ENCODE measurements at places on chromosomes 5 and 9.

DNA sequence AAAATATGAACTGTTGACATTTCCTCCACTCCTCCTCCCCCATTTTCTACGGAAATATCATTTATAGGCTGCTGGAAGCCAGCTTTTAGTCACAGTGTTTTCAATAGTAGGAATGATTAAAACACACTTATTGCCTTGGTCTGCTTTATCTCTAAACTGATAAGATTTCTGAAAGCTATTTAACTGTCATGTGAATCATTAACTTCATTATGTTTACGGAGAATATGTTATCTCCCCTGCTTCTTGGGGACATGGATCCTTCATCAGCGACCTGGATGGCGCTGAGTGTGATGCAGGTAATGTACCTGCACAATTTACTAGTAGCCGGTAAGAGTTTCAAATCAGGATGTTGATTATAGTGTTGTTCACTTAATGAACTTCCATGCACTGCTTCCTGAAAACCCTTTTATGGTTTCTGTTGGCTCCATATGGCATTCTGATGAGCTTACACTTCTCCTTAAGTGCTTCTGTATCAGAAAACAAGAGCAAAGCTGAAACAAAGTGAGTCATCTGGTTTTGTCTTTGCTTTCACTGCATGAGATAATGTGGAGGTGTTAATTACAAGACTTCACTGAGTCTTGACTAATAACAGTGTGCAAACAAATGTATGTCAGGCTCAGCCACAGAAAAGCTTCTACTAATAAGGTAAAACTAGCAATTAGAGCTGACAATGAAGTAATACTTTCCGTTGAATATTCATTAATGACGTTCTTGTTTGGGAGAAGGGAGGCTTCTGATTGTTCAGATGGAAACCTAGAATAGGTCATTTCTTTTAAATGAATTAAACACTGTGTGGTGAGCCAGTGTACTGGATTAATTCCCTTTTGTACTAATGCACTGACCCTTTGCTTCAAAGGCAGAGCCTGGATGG, 162.4 kb upstream of the ZNF608 start:
- DNase-seq = no peak

DNA sequence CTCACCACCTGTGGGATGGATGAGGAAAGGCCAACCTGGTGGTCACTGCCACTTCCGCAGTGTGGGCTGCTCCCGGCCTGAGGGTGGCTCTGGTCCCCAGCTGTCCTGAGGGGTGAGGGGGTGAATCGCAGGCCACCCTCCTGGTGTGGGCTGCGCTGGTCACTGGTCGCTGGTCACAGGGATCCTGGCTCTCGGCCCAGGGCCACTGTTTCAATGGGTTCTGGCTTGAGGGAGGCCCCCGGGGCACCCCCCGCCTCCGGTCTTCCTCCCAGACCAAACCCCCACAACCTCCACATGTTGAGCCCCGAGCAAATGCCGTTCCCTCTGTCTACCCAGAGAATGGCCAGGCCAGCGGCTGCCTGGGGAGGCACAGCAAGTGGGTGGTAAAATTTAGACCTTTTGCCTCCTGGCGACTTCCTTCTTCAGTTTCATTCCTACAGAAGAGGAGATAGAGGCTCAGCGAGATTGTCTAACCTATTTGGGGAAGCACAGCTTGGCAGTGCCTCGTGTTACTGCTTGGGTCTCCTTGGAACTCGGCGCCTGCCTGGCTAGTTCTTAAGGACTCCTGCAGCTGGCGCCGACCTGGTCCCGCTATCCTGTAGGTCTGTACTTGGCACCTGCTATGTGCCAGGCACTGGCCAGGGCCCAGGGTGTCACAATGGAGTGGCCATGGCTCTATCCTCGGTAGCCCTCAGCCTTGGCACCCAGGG, 48.2 kb downstream of the RXRA start:
- no peak for DNase-seq

GRCh38 chr5:50595199-50595598, 71.2 kb upstream of the PARP8 start:
- no peak for DNase-seq

- no peak for DNase-seq
Measured at GRCh38 chr5:172568308-172568910, 72.7 kb upstream of the NEURL1B start.

DNA sequence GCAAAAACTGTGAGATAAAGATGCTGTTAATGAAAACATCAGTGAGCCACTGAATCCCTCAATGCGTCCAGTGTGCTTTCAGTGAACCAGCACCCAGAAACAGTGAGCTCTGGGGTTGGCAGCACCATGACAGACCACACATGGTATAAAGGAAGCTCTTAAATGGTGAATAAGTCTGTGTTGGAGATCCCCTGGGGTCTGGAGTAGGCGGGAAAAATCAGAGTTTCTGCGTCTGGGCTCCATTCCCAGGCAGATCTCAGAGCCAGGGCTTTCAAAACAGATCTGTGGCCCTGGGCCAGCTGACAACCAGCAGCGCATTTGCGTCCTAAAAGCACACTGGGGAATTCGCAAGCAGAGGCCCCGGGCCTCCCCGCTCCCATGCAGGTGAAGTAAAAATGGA, 233.5 kb downstream of the FRMD3 start:
- DNase-seq = peak; percentile 53

GRCh38 chr5:28766565-28767158, 1728.3 kb upstream of the CDH9 start:
- peak; percentile 34 for DNase-seq

DNA sequence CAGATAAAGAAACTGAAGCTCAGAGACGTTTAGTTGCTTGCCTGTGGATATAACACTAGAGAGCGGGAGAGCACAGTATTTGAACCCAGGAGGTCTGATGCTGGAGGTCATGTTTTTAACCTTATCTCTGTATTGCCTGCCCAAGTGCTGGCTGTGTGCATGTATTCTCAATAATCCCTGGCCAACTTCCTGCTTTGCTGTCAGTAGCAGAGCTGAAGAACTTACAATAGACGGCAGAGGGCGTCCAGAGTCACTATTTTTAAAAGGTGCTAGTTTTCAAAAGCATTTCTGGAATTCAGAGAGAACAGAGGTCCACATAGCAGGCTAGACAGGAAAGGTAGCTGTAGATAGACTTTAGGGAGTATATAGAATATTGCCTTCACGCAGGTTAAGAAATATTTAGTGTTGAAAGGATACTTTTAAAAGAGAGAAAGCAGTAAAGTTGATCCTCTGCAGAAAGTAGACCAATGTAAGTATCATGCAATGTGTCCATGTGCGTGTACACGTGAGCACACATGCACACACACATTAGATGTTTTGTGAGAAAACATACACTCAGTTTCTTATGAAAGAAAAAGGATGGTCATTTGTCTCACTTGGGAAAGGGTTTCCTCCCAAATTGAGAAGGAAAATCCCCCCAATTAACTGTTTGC, 46.3 kb downstream of the PTCD2 start:
- peak; percentile 64 for DNase-seq

DNA sequence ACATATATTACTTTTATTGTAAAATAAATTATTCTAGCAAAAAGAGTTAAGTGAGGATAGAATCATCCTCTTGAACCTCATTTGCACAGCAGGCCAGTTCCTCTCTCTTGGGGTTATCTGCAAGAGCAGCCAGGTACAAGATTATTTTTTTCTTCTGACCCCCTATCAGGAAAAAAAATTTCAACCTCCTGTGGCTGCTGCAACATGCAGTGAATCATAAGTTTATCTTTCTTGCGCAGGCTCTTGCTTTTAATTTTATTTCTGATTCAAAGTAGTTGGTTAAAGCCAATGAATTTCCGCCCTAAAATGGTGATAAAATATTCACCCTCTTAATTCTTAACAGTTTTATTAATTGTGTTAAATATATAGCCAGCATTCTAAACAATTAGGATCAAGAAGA, 69.7 kb upstream of the PPP3R2 start:
- DNase-seq = no peak

DNA sequence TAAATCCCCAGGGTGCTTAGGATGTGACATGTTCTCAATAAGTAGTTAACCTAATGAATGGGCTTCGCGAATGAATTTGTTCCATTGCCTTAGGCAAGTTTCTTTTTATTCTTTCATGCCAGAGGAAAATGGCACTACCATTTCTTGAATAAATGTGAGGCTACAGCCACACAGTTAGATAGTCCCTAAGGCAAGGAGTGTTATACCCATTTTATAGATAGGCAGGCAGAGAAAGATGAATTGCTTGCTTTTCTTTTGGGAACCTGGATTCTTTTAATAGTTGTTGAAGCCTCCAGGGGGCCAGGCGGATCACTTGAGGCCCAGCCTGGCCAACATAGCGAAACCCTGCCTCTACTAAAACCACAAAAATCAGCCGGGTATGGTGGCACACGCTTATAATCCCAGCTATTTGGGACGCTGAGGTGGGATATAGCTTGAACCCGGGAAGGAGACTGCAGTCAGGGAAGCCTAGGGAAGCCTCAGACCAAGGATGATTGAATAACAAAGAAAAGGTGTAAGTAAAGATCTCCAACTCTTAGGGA, 943 bp downstream of the NOP16 start:
- no peak for DNase-seq

GRCh38 chr5:107231191-107231590, 439.5 kb downstream of the EFNA5 start:
- no peak for DNase-seq

DNA sequence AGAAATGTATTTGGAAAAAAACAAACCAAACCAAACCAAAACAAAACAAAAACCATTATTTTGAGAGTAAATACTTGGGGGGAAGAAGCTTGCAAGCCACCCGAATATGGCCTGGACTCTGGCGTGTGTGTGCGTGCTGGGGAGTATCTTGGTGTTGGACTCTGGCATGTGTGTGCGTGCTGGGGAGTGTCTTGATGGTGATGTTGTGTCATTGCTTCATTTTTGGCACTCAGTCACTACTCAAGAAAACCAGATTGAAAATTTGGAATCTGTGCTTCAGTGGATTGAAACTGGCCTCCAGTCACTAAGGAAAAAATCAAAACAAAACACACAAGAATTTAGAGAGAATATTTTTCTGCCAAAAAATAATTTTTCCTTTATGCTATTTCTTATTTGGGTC, 76.1 kb downstream of the ARRDC3 start:
- no peak for DNase-seq

- no peak for DNase-seq
Measured at GRCh38 chr9:138096519-138096845, 218.9 kb downstream of the CACNA1B start.

DNA sequence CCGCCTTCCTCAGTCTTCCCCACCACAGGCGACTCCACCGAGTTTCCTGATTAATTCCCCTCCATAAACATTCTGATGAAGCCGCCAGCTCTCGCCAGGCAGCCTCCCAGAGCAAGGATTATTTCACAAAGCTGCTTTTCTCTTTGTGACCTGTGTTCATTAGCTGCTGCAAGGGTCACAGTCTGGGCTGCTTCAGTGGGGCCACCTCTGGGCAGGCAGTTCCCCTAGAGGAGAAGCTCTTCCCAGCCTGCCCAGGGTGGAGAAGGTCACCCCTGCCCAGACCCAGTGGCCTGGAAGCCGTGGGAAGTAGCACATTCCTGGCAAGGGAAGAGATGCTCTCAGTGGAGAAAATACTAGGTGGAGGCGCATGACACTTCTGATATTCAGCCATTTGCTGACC, 58.4 kb upstream of the RAPGEF1 start:
- DNase-seq = no peak

- DNase-seq = no peak
Measured at GRCh38 chr5:2192496-2192895, 309.8 kb upstream of the IRX4 start.

Data from NCI-H526 (cell line).